Pancreas (tissue), 10 donors: ENCODE measurements at places on chromosomes 7 and 10. TPM values are rescaled to one million over a fixed set of nuclear protein-coding genes. Genes with fewer than 3 reads are reported as not detected.

Gene COL17A1
- polyA plus RNA-seq, result 0.42 TPM

DNA sequence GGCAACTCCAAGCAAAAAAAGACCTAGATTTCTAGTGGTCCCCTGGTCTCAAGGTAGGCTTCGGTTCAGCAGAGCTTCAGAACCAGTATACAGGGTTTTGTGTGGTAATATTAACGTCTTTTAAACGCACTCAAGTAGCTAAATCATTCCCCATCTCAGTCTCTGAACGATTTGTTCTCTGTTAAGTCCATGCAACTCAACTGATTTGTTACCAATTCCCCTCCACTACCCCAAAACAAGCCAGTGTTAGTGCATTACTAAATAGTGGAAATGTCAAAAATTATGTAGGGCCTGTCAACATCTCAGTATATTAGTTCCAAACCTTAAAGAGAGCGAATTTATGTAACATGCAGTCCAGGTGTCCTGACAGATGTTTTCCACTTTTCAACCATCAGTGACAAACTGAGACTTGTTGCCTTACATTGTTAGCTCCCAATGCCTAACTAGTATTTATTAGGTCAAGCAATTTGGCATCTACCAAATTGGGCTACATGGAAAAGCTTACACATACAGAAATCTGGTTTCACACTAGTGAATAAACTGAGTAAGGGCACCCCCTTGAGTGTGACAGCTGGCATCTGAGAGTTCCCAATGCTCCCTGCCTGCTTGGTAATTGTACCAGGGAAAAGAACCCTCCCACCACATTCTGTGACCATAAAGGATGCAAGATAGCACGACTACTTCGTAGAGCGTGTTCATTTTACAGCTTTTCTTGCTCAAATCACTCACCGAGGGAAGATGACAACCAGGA is 12.2 kb downstream of the HNRNPA2B1 start:
- no peak overlapping the region for H3K4me3 ChIP-seq
- H3K4me1 ChIP-seq, result peaks cover 16% of the 10 kb centered on the region
- H3K27ac ChIP-seq, result no peak overlapping the region
- DNase-seq, result no peak
- peaks cover 9% of the 10 kb centered on the region for H3K36me3 ChIP-seq
- H3K27me3 ChIP-seq, result no peaks in the 10 kb centered on the region

DNA sequence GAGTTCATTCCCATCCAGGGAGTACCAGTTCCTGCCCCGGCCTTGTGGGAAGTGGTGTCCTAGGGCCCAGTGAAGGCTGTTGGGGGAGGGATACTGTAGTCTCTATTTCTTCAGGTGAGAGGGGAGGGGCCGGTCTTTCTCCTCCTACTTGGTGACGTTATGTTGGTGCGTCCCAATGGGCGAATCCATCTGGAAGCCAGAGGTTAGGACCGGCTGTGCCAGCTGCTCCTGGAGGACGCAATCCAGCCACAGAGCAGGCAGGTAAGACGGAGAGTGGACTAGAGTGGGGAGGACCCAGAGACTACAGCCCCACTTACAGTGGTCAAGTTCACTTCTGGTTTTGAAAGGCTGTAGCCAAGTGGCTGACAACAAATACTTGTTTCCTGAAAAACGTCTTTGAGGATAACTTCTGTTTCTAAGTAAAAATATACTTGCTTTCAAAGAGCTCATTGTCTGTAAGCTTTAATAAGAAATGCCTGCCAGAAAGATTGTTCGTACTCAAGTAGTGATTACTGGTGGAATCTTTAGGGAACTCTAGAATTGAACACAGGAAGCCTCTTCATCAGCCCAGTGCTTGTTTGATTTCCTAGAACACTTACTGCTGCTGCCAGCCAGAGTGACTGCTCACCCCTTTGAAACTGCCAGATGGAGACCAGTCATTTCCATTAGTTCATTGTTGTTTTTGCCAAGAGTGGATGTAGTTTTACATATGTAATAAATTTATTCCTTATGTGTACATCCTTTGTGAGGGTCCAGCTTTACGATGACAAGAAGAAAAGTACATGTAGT is 25.4 kb downstream of the RBM33 start:
- H3K36me3 ChIP-seq, result no peaks in the 10 kb centered on the region
- no peak for DNase-seq
- peaks cover 20% of the 10 kb centered on the region for H3K4me1 ChIP-seq
- H3K27ac ChIP-seq, result no peak overlapping the region

Gene COL13A1
- 2.2 TPM for polyA plus RNA-seq

DNA sequence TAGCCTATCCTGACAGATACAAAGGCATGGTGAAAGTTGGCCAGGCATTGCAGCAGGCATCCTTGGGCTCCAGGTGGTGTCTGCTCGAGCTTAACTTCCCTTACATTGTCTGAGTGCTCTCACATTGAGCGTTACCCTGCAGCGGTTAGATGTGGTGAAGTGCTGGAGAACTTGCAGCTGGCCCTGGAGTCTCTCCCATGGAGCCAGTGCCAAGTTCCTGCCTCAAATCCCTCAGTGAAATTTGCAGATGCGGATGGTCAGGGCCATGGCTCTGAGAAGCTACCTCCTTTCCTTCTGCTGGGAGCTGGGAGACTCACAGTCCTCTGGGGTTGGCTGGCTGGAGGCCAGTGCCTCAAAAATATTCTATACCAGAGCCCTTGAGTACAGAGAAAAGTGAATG is 3.3 kb upstream of the ZNF746 start:
- no peak overlapping the region for H3K4me3 ChIP-seq
- no peak for DNase-seq
- H3K4me1 ChIP-seq, result no peaks in the 10 kb centered on the region
- no peaks in the 10 kb centered on the region for H3K27me3 ChIP-seq

DNA sequence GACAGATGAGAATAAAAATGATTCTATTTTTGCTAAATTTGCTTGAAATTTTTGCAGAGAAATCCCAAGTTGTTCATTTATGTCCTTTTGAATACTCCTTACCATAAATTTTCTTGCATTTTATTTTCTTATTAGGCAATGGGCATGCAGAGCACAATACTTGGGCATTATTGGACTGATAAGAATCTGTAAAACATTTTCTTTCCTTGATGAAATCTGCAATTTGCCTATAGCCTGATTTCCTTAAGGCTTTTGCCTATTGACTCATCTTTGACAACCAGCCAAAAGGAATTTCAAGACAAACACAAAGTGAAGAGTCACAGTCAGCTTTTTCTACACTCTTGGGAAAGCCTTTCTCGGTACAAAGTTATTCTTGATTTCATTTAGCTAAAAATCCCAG is 30.5 kb upstream of the GNAT3 start:
- H3K4me1 ChIP-seq, result no peaks in the 10 kb centered on the region
- no peak overlapping the region for H3K4me3 ChIP-seq
- H3K27me3 ChIP-seq, result no peaks in the 10 kb centered on the region
- no peak overlapping the region for H3K27ac ChIP-seq
- DNase-seq, result no peak
- no peaks in the 10 kb centered on the region for H3K36me3 ChIP-seq

GRCh38 chr7:3011211-3011852 is 32.3 kb downstream of the CARD11 start:
- H3K36me3 ChIP-seq, result no peaks in the 10 kb centered on the region
- H3K27ac ChIP-seq, result no peak overlapping the region
- H3K27me3 ChIP-seq, result no peaks in the 10 kb centered on the region
- DNase-seq, result no peak
- H3K4me3 ChIP-seq, result no peak overlapping the region
